ENCODE measurements at places on chromosomes 11 and 22.

DNA sequence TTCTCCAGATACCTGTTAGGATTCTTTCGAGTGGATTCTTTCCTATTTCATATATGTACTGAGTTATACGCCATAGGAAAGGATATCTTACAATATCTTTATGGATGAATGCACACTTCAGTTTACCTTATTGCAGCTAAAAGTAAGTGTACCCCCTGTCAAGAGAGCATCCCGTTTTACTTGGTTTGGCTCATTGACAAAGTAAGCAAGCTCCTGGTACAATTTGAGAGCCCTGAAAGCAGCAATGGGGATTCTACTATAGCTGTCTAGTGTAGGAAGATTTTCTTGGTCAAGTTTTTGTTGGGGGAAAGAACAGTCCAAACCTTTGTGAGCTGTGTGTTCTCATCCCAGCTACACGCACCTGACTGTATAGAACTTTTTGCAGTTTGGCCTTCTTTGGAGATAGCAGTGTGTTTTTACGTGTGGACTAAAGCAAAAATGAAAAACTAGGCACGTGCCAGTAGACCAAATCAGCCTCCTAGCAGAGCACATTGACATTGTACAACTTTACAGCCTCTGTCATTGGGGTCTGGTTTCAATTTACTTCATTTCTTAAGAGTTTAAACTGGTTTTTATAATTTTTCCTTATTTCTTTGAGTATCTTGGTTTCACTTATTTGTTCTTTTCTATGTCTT lies 44.0 kb downstream of the PPP6R3 start:
- no peak for DNase-seq

DNA sequence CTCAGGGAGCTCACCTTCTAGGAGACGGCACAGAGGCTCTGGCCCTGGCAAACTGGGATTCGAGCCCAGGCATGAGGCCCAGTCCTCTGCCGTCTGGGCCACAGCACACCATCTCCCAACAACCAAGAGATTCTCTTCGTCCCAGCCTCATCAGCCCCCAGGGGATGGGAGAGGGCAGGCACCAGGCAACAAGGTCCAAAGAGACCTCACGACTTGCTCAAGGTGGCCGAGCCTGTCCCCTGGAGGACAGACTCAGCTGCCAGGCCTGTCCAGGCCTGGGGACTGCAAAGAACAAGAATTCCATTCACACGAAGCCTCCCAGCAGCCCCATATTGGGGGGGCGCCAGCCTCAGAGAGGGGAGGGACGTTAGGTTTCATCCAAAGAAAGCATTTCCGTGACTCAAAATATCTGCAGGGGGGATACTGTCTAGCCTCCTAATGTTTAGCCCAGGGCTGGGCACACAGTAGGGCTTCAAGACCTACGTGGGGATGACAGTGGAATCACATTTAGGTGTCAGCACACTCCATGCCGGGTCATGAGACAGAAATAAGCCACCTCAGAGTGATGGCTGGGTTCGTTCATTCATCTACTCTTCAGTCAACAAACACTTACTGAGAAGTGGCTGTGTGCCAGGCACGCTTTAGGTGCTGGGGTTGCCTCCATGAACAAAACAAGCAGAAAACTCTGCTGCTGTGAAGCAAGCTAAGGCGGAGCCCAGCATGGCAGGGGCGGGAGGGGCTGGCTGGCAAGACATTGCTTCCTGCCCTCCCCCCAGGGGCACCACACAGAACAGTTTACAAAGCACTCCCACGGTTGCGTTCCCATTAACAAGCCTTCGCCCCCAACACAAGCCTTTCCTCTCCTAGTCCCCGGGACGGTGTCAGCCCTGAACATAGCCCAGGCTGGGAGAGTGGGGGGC lies 1.2 kb downstream of the CARNS1 start:
- no peak for DNase-seq

DNA sequence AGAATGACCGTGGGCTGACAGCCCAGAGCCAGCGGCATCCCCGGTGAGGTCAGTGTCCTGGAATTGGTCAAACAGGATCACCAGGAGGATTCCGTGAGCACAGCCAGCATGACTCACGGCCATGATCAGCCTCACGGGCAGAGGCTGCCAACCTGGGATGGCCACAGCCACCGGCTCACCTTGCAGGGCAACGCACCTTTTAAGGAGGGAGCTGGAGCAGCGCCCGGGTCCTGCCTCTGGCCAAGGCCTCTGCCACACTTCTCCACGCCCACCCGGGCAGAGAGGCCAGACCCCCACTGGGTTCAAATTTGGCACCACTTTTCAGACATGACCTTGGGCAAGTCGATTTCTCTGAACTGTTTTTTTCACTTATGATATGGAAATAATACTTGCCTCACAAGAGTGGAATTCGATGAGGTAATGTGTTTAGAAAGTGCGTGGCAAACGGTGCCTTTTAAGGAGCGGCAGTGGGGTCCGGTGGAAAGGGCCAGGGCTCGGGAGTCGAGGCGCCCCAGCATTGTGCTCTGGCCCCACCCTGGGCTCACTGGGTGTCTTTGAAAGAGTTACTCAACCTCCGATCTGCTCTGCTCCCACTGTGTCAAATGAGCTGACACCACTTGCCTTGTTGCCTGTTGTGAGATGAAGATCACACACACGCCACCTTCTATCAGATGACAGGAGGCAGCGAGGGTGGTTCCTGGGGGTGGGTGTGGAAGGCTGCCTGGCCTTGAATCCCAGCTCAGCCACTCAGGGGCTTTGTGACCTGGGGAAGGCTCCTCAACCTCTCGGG lies 16.0 kb downstream of the TXN2 start:
- DNase-seq, result no peak

DNA sequence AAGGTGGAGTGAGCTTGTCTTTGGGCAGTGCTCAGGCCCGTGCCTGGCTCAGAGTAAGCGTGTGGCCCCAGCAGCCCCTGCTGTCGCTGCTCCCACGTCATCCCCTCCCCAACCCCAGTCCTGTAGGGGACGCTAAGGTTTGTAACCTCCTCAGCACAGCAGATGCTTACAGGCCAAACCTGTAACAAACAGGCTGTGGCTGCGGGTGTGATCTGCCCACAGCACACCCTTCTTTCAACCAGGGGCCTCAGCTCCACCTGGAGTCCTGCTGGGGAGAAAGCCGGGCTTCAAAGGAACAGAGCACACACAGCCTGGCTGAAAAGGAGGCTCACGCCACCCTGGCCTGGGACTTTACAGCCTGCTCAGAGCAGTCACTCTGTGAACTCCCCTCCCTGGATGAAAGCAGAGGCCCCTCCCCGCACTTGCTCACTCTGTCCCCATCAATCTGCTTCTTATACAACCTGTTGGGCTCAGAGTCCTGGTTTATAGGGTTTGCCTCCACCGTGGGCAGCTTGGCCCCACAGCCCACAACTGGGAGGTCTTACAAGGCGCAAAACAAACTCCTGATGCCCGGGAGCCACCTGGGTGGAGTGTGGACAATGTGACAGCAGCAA lies 54.3 kb downstream of the SCUBE1 start:
- DNase-seq, result no peak

DNA sequence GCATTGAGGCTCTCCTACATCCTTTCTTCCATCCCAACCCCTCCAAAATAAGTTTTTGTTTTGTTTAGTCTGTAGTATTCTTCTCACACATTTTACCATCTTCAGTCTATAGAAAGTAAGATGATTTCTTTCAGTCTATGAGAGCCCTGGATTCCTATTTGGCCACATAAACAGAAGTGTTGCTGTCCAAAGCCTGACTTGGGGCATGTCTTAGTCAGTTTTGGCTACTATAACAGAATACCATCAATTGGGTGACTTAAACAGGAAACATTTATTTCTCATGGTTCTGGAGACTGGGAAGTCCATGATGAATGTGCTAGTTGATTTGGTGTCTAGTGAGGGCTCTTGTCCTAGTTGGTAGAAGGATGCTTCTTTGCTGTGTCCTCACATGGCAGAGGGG lies 146.8 kb upstream of the DDI1 start:
- no peak for DNase-seq
